ENCODE measurements at places on chromosomes 7 and 10. TPM values are rescaled to one million over a fixed set of nuclear protein-coding genes. Genes with fewer than 3 reads are reported as not detected.

Gene GDF2
- not detected for total RNA-seq

Gene COMTD1
- total RNA-seq = 3.7 TPM

Gene TNPO3
- total RNA-seq = 58.7 TPM

Gene CCDC71L
- total RNA-seq = 43.5 TPM

Gene GPR22
- not detected for total RNA-seq

Gene FGL2
- total RNA-seq = 86.5 TPM

Gene NEBL
- total RNA-seq = not detected

Gene CALCR
- total RNA-seq = not detected

Gene STEAP2
- total RNA-seq = 45.2 TPM

Gene SFTPA1
- total RNA-seq = not detected

Gene ZNF467
- total RNA-seq = 1.6 TPM

Gene LRRTM3
- total RNA-seq = not detected

Gene SLC39A12
- total RNA-seq = not detected

Gene MLXIPL
- 0.39 TPM for total RNA-seq

Gene GPR37
- 1.5 TPM for total RNA-seq

Gene ZNF32
- 19.4 TPM for total RNA-seq

Gene ATOH7
- not detected for total RNA-seq

Gene ARMH3
- 11.7 TPM for total RNA-seq

Gene HTR7
- 21.2 TPM for total RNA-seq

Gene BMPER
- 18.8 TPM for total RNA-seq

Gene ERVW-1
- not detected for total RNA-seq

Gene H2BK1
- not detected for total RNA-seq

Gene STK31
- total RNA-seq = not detected

Gene DNMBP
- 25.7 TPM for total RNA-seq

Gene EVX1
- not detected for total RNA-seq

Gene TMEM225B
- 0.52 TPM for total RNA-seq

Gene CAPZA2
- total RNA-seq = 149 TPM

Gene ADRA2A
- 2.0 TPM for total RNA-seq

Gene TAS2R41
- not detected for total RNA-seq

Gene VAX1
- total RNA-seq = not detected

Gene ABCB8
- 34.2 TPM for total RNA-seq

Gene PLEKHS1
- total RNA-seq = not detected

Gene TAC1
- total RNA-seq = not detected
